ENCODE measurements at places on chromosomes 2 and 18.

GRCh38 chr2:30732876-30733275 is 74.4 kb downstream of the CAPN13 start:
- DNase-seq: no peak

DNA sequence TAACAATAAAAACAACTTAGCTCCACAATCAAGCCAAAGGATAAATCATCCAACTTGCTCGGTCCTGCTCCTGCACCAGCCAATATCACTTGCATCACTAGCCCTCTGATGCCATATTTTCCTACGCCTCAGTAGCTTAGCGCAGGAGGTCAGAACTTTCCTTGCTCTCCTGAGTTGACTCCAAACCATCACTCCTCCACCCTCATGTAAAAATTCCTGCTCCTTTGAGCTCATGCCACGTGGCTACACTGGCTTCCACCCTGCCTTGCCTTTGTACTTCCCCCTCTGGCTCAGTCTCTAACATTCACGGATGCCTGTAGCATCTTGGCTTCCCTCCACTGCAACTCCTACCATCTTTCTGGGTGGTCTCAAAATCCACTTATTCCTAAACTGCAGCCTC is 25.2 kb downstream of the AAK1 start:
- DNase-seq: no peak

DNA sequence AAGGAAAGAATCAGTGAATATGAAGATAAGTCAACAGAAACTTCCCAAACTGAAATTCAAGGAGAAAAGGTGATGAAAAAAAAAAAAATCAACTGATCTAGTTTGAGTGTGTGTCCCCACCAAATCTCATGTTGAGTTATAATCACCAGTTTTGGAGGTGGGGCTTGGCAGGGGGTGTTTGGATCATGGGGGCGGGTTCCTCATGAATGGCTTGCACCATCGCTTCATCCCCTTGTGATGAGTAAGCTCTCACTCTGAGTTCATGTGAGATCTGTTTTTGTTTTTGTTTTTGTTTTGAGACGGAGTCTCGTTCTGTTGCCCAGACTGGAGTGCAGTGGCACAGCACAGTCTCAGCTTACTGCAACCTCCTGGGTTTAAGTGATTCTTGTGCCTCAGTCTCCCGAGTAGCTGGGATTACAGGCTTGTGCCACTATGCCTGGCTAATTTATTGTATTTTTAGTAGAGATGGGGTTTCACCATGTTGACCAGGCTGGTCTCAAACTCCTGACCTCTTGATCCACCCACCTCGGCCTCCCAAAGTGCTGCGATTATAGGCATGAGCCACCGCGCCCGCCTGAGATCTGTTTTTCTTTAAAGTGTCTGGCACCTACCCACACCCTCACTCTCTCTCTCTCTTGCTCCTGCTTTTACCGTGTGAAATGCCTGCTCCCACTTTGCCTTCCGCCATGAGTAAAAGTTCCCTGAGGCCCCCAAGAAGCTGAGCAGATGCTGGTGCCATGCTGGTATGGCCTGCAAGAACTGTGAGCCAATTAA is 4.0 kb upstream of the SLC66A2 start:
- DNase-seq: no peak

DNA sequence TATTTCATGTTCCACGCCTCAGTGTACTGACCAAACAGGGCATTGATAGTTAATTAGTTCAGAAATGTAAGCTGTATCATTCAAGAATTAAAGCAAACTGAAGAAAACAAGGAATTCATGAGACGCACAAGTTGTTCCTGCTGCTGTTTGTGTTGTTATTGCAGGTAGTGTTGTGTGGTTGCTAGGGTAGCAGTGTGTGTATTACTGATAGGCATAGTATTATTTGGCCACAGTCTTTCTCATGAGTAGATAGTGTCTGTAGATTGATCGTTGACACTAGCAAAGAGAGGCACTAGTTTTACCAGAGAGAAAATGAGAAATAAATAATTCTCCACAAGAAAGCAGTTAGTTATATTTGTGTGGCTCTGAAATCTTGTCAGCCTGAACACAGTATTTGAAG is 548.6 kb downstream of the LRP1B start:
- DNase-seq: no peak

GRCh38 chr18:11322006-11322405 is 172.6 kb upstream of the PIEZO2 start:
- DNase-seq: no peak

DNA sequence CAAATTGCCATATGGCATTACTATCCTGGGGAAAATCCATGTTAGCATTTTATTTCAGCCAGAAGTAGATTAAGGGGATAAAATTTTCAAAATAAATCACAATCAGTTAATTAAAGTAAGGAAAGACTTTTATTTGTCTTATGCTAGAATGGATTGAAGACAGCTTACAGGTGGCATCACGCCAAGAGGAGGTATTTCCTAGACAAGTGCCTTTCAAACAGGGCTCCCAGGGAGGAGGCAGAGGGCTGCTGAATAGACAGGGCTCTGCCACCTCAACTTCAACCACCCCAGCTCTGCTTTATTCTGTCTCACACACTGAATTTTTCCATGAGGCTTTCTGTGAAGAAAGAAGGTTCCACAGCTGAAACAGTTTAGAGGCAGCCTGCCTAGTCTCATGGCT is 12.2 kb downstream of the CCDC68 start:
- DNase-seq: no peak

- no peak for DNase-seq
Measured at GRCh38 chr2:232779934-232780333, 3.6 kb upstream of the KCNJ13 start.

GRCh38 chr2:27225526-27225925 is 8.4 kb downstream of the CAD start:
- no peak for DNase-seq

All from Panc1 (cell line).